NCI-H1417 (cell line): ENCODE measurements at places on chromosomes 7 and 10.
A peak's percentile ranks its signal among the peaks of the same experiment; 100 is the strongest.

GRCh38 chr7:64685091-64685490 lies 19.2 kb downstream of the ZNF107 start:
- DNase-seq = no peak

GRCh38 chr10:8365935-8366911 lies 311.7 kb downstream of the GATA3 start:
- no peak for DNase-seq

- DNase-seq = no peak
Observed at GRCh38 chr7:80225361-80225760, 90.7 kb downstream of the GNAI1 start.

- no peak for DNase-seq
Observed at GRCh38 chr10:14369906-14370305, 39.2 kb upstream of the FRMD4A start.

GRCh38 chr7:111980725-111981124 lies 225.5 kb downstream of the DOCK4 start:
- no peak for DNase-seq

DNA sequence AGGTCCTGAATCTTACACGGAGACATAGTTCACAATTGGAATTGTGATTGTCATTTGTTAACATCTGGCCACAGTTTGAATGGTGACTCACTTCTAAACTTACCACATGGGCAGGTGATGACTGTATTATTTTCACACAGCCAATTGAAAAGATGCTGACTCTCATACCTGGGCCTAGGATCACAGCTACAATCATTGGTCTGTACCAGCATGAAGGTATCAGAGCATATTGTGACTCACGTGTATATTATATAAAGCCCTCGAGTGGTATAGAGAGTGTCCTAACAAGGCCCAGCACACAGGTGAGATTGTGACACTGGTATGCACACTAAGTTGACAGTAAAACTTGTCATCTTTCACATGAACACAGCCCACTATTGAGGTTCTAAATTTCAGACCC lies 9.4 kb upstream of the ZNF107 start:
- DNase-seq = no peak

- DNase-seq = no peak
Observed at GRCh38 chr7:157977717-157978496, 609.7 kb downstream of the PTPRN2 start.

- DNase-seq = peak; percentile 51
Observed at GRCh38 chr7:111763221-111763801, 201.0 kb upstream of the IMMP2L start.

DNA sequence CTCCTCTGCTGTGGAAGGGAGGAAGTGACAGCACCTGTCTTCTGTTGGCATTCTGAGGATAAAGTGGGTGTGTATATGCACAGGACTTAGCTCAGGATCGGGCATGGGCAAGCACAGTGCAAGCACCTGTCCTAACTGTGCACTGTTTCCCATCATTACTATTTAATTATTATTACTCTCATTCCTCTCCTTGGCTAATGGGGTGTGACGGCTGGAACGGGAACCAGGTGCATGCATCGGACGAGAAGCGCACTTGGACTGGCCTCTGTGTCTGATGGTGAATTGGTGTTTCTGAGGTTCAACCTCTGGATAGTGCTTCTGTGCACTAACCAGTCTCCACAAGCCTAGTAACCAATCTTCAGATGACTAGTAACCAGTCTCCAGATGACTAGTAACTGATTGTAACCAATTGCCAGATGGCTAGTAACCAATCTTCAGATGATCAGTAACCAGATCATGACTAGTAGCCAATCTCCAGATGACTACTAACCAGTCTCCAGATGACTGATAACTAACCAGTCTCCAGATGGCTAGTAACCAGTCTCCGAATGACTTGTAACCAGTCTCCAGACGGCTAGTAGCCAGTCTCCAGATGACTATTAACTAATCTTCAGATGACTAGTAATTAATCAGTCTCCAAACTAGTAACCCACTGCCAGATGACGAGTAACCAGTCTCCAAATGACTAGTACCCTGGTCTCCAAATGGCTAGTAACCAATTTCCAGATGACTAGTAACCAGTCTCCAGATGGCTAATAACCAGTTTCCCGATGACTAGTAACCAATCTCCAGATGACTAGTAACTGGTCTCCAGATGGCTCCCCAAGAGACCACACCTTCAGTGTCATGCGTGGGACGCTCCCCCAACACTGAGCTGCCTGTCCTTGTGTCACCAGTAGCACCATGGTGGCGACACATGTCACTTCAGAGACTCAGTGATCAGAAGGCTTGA lies 85.8 kb downstream of the PAXIP1 start:
- no peak for DNase-seq

DNA sequence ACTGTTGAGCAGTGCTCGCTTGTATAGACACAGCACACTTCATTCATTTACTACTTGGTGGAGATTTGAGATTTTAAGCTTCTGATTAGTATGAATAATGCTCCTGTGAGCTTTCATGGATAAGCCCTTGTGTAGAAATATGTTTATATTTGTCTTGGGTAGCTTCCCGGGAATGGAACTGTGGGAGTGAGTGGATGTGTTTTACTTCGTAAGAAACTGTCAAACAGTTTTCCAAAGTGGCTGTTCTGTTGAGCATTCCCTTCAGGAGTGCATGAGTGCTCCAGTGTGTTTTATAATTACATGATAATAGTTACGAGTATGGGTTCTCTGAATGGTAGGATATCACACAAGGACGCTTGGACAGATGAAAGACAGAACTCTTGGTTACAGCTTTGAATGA lies 49.4 kb downstream of the VWC2 start:
- no peak for DNase-seq

- no peak for DNase-seq
Observed at GRCh38 chr10:124041675-124042445, 51.5 kb downstream of the CHST15 start.

DNA sequence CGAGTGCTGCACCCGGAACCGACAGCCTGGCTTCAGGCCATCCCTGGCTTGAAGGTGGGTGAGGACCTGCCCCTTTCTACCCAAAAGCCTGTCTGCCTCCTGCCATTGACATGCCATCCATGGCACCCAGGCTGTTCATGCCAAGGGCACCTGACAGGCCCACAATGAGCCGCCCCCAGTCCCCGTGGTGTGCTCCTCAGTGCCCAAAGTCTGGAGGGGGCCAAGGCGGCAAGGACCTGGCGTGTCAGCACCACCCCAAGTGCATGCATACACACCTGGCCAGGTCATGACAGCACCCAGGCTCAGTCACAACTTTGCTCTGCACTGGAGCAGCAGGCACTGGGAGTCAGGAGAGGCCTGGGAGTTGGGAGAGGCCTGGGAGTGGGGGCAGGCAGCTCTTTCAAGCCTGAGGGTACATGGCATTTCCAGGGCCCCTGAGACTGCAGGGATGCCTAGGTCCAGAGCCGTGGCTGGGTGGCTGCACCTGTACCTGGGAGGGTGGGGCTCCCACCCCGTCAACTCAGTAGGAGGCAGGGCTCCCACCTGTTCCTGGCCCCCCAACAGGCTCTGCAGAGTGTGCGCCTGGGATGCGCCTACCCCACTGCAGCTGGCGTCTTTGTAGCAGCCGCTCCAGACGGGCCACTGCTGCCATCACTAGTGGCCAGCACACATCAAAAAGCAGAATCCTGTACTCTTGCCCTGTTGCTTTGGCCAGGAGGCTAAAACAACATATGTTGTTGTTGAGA lies 71.7 kb downstream of the ZNF467 start:
- DNase-seq = no peak

- DNase-seq = no peak
Observed at GRCh38 chr7:84847038-84847437, 339.8 kb downstream of the SEMA3D start.

GRCh38 chr10:48306265-48306869 lies at the start of gene MAPK8:
TSS of gene MAPK8 (plus strand) at chr10:48306677. CDS start at chr10:48401661, 94,984 bp downstream.
- peak; percentile 94 for DNase-seq

DNA sequence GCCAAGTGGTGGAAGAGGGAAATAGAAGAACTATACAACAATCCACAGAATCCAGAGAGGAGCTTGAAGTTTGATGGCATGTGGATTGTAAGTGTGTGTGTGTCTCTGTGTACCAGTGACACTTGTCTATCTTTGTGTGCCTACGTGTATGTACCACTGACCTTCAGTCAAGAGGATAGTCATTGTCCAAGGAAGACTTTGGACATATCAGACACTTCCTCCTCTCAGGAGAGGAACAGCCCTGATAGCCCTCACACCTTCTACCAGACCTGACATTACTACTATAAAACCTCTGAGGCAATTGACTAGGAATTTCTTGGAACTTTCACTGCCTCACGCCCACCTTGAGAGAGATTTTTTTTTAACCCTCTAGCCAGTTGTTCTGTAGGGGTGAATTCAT lies 19.6 kb upstream of the MGAM2 start:
- no peak for DNase-seq

GRCh38 chr10:20892796-20893195 lies 4.3 kb downstream of the NEBL start:
- DNase-seq = no peak

- no peak for DNase-seq
Observed at GRCh38 chr10:107072028-107072427, 92.5 kb downstream of the SORCS1 start.

DNA sequence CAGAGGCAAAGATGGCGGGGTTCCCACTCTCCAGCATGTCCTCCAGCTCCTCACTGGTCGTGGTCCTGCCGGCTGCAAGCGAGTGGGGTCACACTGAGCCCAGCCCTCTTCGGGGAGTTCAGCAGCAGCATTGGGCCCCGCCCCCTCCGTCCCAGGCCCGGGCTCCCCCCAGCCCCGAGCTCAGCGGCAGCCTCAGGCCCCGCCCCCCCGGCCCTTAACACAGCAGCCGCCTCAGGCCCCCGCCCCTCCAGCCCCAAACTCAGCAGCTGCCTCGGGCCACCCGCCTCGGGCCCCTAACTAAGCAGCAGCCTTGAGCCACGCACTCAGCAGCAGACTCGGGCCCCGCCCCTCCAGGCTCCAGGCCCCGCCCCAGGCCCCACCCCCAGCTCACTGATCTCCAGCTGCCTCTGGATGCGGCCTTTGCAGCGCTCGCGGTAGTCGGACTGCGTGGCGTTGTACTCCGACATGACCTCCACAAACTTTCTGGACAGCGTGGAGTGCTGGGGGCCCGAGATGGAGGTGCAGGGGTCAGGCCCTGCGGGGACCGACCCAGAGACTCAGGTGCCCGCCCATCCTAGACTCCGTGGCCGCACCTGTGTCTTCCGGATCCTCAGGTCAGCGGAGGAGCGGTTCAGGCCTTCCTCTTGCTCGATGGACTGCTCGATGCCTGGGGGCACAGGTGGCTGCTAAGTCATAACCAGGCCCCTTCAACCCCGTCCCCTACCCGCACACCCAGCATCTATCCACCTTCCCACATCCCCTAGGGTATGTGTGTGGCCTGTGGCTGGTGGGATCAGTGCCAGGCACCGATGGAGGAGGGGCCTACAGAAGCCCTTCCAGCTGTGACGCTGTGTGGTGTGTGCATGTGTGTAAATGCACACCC lies 15.5 kb downstream of the STX1A start:
- no peak for DNase-seq

DNA sequence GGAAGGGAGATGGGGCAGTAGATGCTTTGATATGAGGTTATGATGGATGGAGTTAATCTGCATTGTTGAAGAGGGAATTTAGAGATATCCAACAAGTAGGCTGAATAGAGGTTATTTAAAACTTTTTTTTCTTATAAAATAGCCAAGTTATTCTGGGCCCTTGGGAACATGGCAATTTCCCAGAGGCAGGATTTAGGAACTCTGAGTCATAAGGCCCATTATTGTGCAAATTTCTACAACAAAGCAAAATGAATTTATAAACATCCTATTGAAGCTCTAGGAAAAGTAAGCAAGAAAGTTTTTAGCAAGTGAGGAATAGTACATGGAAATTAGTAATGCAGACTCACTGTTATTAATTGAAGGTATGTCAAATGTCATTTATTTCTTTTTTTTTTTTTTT lies 160.9 kb upstream of the NPY start:
- no peak for DNase-seq

DNA sequence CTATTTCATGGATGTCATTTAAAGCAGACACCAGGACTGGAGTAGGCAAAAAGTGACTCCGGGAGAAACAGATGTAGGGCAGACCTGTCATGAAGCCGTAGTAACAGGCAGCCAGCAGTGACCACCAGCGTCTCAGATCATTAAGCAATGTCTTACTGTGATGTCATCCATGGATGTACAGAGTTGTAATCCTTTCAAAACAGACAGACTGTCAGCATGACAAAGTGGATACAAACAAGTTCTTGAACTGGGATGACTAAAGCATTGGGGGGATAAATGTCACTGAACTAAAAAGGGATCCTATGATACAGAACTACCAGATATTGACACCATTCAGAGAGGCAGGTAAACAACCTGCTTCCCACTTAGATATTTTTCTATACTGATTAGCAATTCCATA lies 675.5 kb downstream of the PARD3 start:
- no peak for DNase-seq
